ENCODE measurements at places on chromosomes 1 and 21. TPM values are rescaled to one million over a fixed set of nuclear protein-coding genes. Genes with fewer than 3 reads are reported as not detected.

- no peak overlapping the region for H3K4me3 ChIP-seq
- peaks cover 19% of the 10 kb centered on the region for H3K4me1 ChIP-seq
- no peak for DNase-seq
- H3K27me3 ChIP-seq = peaks cover 49% of the 10 kb centered on the region
- H3K27ac ChIP-seq = no peak overlapping the region
Observed at GRCh38 chr1:114154963-114155322, 1.3 kb upstream of the SYT6 start.

DNA sequence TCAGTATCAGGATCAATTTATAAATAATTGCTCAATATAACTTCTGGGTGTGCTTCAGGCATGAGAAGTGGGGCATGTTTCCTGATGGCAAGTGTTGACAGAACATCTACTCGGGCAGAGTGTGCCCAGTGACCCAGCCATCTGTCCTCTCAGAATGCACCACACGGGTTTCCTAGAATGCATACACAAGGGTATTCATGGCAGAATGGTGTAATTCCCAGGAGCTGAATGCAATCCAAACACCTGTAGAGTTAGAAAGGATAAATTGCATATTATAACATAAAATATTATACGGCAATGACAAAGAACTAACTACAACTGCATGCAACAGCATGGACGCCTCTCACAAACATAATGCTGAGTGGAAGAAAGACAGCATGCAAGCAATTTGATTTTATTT, 391.9 kb downstream of the SIPA1L2 start:
- no peak overlapping the region for H3K27ac ChIP-seq
- no peak for DNase-seq
- H3K4me1 ChIP-seq = no peaks in the 10 kb centered on the region
- no peaks in the 10 kb centered on the region for H3K27me3 ChIP-seq
- H3K36me3 ChIP-seq = no peaks in the 10 kb centered on the region
- no peak overlapping the region for H3K4me3 ChIP-seq

DNA sequence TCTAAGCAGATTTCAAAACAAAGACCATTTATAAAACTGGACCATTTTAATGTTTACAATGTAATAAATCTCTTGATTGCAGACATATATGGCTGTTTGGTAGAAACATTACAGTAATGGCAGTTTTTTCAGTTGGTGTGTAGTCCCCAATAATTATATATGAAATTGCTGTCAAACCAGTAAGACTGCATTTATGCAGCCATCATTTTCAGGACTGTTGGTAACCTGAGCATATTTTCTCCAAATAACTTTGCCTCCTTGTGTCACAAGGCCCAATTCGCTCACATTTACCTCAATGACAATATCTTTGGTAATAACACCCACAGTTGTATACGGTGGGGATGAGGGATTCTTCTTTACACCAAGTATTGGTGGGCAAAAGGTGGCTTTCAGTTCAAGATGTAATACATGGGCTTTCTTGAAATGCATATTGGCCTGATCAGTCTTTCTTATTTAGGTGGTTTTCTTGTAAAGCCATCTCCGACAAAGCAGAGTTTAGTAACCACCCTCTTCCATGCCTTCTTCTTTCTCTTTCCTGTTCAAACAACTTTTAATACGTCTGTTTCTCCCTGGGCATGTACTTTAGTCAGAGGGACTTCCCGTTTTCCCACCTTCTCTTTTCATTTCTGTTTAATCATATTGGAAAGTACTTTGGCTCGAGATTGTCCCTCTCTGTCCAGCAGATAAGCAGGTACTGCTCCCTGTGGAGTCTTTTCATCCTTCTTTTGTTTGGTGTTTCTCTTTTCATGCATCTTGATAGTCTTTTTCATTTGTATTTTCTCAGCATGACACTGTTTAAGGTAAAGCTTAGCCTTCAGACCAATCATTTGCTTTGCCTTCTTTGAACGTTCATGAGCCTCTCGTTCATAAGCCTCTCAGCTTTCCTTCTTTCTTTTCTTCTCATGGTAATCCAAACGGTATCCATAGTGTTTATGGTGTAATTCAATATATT, 30.4 kb downstream of the ATP2B4 start:
- no peaks in the 10 kb centered on the region for H3K36me3 ChIP-seq
- H3K4me1 ChIP-seq = peaks cover 55% of the 10 kb centered on the region
- DNase-seq = no peak
- H3K4me3 ChIP-seq = no peak overlapping the region
- H3K27ac ChIP-seq = no peak overlapping the region
- H3K27me3 ChIP-seq = no peaks in the 10 kb centered on the region

DNA sequence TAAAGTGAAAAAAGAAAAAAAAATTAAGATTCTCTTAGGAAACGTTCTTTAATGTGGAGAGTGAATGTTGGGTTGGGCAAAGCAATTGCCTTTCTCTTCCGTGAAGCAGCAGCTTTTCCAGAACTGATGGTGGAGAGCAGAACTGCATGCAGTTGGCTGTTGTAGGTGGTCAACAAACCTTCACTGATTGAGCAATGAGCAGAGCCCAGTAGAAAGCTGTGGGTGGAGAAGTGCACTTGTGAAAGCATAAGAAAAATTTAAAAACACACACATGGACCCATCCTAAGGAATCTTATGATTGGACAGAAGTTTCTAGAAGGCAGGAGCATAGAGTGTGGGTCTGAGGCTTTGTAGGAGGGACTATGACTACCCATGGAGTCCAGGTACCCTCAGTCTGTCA, 4.5 kb downstream of the PRELP start:
- no peak overlapping the region for H3K4me3 ChIP-seq
- H3K27me3 ChIP-seq = peaks cover 5% of the 10 kb centered on the region
- no peaks in the 10 kb centered on the region for H3K36me3 ChIP-seq
- no peak for DNase-seq
- no peaks in the 10 kb centered on the region for H3K4me1 ChIP-seq
- no peak overlapping the region for H3K27ac ChIP-seq

GRCh38 chr1:99645203-99645602, 710 bp upstream of the PALMD start:
- no peaks in the 10 kb centered on the region for H3K27me3 ChIP-seq
- H3K4me3 ChIP-seq = no peak overlapping the region
- H3K27ac ChIP-seq = no peak overlapping the region
- DNase-seq = no peak
- no peaks in the 10 kb centered on the region for H3K36me3 ChIP-seq

GRCh38 chr1:203481196-203481595, 5.6 kb downstream of the PRELP start:
- no peak for DNase-seq
- H3K4me3 ChIP-seq = no peak overlapping the region
- H3K4me1 ChIP-seq = no peaks in the 10 kb centered on the region
- no peaks in the 10 kb centered on the region for H3K36me3 ChIP-seq
- peaks cover 5% of the 10 kb centered on the region for H3K27me3 ChIP-seq

GRCh38 chr1:233960386-233960785, 55.9 kb downstream of the SLC35F3 start:
- no peaks in the 10 kb centered on the region for H3K4me1 ChIP-seq
- H3K27me3 ChIP-seq = no peaks in the 10 kb centered on the region

- H3K27ac ChIP-seq = no peak overlapping the region
- no peaks in the 10 kb centered on the region for H3K4me1 ChIP-seq
- no peaks in the 10 kb centered on the region for H3K27me3 ChIP-seq
- no peaks in the 10 kb centered on the region for H3K36me3 ChIP-seq
Observed at GRCh38 chr1:65995336-65995735, 202.6 kb downstream of the PDE4B start.

GRCh38 chr1:111586112-111586511, 33.5 kb upstream of the RAP1A start:
- DNase-seq = no peak
- H3K4me3 ChIP-seq = no peak overlapping the region

GRCh38 chr1:224828691-224829090, 100.8 kb upstream of the DNAH14 start:
- no peak overlapping the region for H3K4me3 ChIP-seq
- H3K27me3 ChIP-seq = no peaks in the 10 kb centered on the region
- H3K36me3 ChIP-seq = no peaks in the 10 kb centered on the region

DNA sequence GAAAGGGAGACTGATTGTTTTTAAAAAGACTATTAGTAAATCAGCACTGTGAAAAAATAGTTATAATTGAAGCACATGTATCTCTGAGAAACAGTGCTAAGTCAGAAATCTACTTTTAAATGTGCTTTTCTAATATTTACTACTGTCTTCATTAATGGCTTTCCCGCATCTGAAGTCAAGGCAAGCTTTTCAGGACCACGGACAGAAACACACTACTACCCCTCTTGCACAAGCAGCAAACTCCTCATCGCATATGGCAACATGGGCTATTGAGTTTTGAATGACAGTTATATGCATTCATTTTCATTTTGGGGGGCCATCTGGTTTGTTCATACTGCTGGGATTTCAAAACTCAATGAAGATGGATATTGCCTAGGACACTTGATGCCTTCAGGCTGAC, 433.4 kb upstream of the CAMK1G start:
- H3K36me3 ChIP-seq = no peaks in the 10 kb centered on the region
- no peaks in the 10 kb centered on the region for H3K4me1 ChIP-seq
- no peak for DNase-seq
- no peak overlapping the region for H3K4me3 ChIP-seq

DNA sequence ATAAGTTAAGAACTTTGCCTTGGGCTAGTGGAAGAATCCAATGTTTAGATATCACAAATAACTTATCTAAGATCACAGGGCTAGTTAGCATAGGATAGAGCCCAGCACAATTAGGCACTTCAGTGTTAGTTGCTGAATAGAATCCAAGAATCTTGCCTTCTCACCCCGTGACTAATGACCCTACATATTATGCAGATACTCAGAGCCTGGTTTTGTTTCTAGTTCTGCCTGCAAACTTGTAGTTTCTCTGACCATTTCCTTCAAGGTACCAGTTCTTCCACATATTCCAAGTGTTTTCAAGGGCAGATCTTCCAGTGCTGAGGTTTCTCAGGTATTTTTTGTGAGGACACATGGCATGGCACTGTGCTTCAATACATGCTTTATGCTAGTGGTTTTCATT, 239.3 kb downstream of the KCNK2 start:
- no peaks in the 10 kb centered on the region for H3K36me3 ChIP-seq
- H3K4me3 ChIP-seq = no peak overlapping the region
- H3K27me3 ChIP-seq = no peaks in the 10 kb centered on the region
- DNase-seq = no peak
- no peak overlapping the region for H3K27ac ChIP-seq
- no peaks in the 10 kb centered on the region for H3K4me1 ChIP-seq

DNA sequence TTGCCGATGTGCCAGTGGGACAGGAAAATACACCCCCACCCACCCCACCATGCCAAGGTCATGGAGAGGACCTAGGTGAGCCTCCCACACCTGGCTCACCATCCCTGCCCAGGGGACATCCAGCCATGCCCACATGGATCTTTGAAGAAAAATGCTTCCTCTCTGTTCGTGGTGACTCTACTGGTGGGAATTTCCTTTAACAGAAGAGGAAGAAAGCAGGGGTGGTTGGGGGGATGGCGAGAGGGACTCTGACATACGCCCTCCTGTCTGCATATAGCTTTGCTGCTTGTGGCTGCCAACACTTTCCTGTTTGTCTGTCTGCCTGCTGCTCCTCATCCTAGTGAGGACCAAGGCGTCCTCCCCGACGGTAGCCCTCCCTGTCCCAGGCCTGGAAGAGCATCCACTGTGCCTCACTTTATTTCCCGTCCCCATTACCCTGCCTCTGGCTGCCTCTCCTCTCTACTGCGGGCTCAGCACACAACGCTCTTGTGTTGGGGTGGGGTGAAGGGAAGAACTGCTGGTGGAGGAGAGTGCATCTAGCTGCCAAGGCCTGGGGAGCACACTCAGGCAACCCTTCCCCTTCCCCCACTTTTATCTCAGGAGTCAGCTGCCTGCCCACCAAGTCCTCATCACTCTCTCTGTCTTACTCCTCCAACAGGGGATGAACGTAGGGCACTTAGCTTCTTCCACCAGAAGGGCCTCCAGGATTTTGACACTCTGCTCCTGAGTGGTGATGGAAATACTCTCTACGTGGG, 2.5 kb downstream of the SEMA4A start:
- DNase-seq = no peak
- no peak overlapping the region for H3K27ac ChIP-seq
- no peaks in the 10 kb centered on the region for H3K36me3 ChIP-seq
- no peak overlapping the region for H3K4me3 ChIP-seq
- no peaks in the 10 kb centered on the region for H3K27me3 ChIP-seq

- no peaks in the 10 kb centered on the region for H3K27me3 ChIP-seq
- no peak for DNase-seq
- H3K4me3 ChIP-seq = no peak overlapping the region
- no peak overlapping the region for H3K27ac ChIP-seq
Observed at GRCh38 chr1:51861669-51862068, 16.9 kb downstream of the NRDC start.

- no peaks in the 10 kb centered on the region for H3K4me1 ChIP-seq
- DNase-seq = no peak
- H3K36me3 ChIP-seq = peaks cover 20% of the 10 kb centered on the region
Observed at GRCh38 chr1:35433714-35434113, 123.5 kb downstream of the KIAA0319L start.

DNA sequence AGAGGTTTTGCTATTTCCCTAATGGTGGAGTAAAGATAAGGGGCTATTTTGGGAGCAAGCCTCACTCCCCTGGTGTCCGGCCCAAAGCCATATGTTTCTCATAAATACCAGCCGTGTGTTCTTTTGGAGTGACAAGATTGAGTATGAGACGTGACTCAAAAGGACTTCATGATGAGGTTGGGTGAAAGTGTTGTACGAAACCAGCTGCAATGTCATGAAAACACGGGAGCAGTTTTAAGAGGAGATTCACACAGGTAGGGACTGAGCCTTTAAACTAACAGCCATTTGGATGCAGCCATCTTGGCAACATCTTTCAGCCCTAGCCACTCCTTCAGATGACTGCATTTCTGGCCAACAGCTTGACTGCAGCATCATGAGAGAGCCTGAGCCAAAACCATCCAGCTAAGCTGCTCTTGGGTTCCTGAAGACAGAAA, 532.3 kb upstream of the USP24 start:
- H3K27ac ChIP-seq = no peak overlapping the region
- no peak overlapping the region for H3K4me3 ChIP-seq
- H3K36me3 ChIP-seq = no peaks in the 10 kb centered on the region
- H3K27me3 ChIP-seq = no peaks in the 10 kb centered on the region
- H3K4me1 ChIP-seq = no peaks in the 10 kb centered on the region

The IL19 gene
- total RNA-seq = not detected

The C4BPA gene
- total RNA-seq = not detected

The DNAH14 gene
- total RNA-seq = 0.26 TPM

The TAL1 gene
- total RNA-seq = not detected

The PODN gene
- total RNA-seq = not detected

The SGIP1 gene
- total RNA-seq = not detected

The GJC2 gene
- total RNA-seq = 1.1 TPM

The OR2L3 gene
- total RNA-seq = not detected

The OR6N1 gene
- total RNA-seq = not detected

The GBP1 gene
- total RNA-seq = 53.0 TPM

The IL10 gene
- 7.6 TPM for total RNA-seq

The IRF6 gene
- total RNA-seq = 1.2 TPM

The GSTM5 gene
- total RNA-seq = not detected

The CTTNBP2NL gene
- total RNA-seq = 2.3 TPM

The NEXN gene
- 0.42 TPM for total RNA-seq

The GPR157 gene
- total RNA-seq = 4.7 TPM
